ENCODE measurements at places on chromosomes 13 and 19.

DNA sequence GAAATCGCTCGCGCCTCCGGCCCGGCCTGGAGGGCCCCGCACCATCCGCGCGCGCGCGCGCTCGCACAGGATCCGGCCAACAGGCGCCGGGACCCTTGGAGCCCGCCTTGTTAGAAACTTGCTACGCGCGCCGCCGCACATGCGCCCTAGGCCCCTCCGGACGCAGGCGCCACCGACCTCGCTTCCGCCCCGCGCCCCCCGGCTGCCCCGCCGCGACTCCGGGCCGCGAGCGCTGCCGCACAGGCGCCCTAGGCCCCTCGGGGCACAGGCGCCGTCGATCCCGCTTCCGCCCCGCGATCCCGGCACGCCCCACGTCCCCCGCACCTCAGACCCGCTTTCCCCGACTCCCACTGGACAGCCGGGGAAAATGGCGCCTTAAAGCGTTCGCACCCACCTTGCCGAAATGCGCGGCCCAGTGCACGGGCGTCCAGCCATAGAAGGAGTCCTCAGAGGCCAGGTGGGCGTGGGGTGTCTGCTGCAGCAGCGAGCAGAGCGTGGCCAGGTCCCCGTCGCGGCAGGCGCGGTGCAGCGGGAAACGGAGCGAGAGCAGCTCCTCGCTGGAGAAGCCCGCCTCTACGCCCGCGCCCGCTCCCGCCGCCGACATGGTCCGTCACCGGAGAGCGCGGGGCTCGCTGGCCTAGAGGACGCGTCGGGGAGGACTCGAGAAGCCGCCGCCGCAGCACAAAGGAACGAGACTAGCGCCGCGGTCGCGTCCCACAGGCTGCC, 375 bp downstream of the ANKRD10 start:
- DNase-seq = peak; percentile 46

- no peak for DNase-seq
These were observed 19.2 kb downstream of the SBNO2 start for GRCh38 chr19:1154731-1155351.

- no peak for DNase-seq
These were observed 6.6 kb upstream of the FLT3 start for GRCh38 chr13:28106976-28107375.

GRCh38 chr19:41913538-41914423, 14.5 kb downstream of the ERFL start:
- DNase-seq = no peak

- no peak for DNase-seq
These were observed 62.3 kb downstream of the ITGBL1 start for GRCh38 chr13:101514695-101515275.

GRCh38 chr19:13195678-13196077, 45.5 kb downstream of the IER2 start:
- no peak for DNase-seq

DNA sequence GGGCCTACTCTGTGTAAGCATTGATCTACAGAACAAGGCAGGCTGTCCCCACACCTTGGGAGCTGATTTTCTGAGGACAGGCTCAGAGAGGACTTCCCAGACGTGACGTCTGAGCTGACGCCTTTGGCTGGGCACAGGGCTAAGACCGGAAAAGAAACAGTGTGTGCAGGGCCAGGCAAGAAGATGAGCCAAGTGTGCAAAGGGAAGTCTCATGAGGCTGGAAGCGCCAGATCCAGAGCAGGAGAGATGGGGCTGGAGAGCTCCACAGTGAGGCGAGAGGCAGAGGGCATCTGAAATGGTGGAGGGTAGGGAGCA, 12.7 kb downstream of the IGLON5 start:
- DNase-seq = no peak
